ENCODE measurements at places on chromosomes 1 and 21. TPM values are rescaled to one million over a fixed set of nuclear protein-coding genes. Genes with fewer than 3 reads are reported as not detected.

The PHGDH gene
- 80.7 TPM for total RNA-seq

The ZBTB21 gene
- 18.7 TPM for total RNA-seq

The TMPRSS2 gene
- not detected for total RNA-seq

The PEX11B gene
- total RNA-seq, result 19.0 TPM

The CELA3A gene
- total RNA-seq, result not detected

The IVL gene
- total RNA-seq, result not detected

The PCP4L1 gene
- not detected for total RNA-seq

The RIPPLY3 gene
- under 0.01 TPM for total RNA-seq

The FLVCR1 gene
- total RNA-seq, result 15.1 TPM

The C1orf210 gene
- total RNA-seq, result not detected

The CRP gene
- not detected for total RNA-seq

The KRTAP12-2 gene
- total RNA-seq, result not detected

The MAGOH gene
- total RNA-seq, result 22.2 TPM

The GREM2 gene
- total RNA-seq, result 1.3 TPM

The SOX13 gene
- total RNA-seq, result 11.6 TPM

The PGLYRP4 gene
- not detected for total RNA-seq

The TCHHL1 gene
- not detected for total RNA-seq

The LRRC39 gene
- total RNA-seq, result not detected

The CR2 gene
- not detected for total RNA-seq

The KCNC4 gene
- total RNA-seq, result 0.64 TPM

The HOOK1 gene
- not detected for total RNA-seq

Measured in fibroblast of villous mesenchyme (primary cell).